ENCODE measurements at places on chromosomes 1 and 21. TPM values are rescaled to one million over a fixed set of nuclear protein-coding genes. Genes with fewer than 3 reads are reported as not detected.

IPP gene
- 13.9 TPM for total RNA-seq

ADGRL4 gene
- not detected for total RNA-seq

GBP2 gene
- 225 TPM for total RNA-seq

UBXN10 gene
- 2.9 TPM for total RNA-seq

SOAT1 gene
- 48.7 TPM for total RNA-seq

STIL gene
- 26.3 TPM for total RNA-seq

KCNN3 gene
- total RNA-seq: 0.36 TPM

TAS1R1 gene
- total RNA-seq: not detected

SPRR1B gene
- total RNA-seq: not detected

DUSP23 gene
- total RNA-seq: 23.4 TPM

NPHS2 gene
- total RNA-seq: not detected

OR2T2 gene
- total RNA-seq: not detected

SPRR1A gene
- not detected for total RNA-seq

ARHGEF16 gene
- not detected for total RNA-seq

TTLL10 gene
- 0.15 TPM for total RNA-seq

CYP4Z1 gene
- total RNA-seq: not detected

DPM3 gene
- total RNA-seq: 45.1 TPM

RPE65 gene
- total RNA-seq: not detected

SPRR2E gene
- total RNA-seq: not detected

PIK3R3 gene
- 3.6 TPM for total RNA-seq

LAX1 gene
- total RNA-seq: 15.2 TPM

GPR157 gene
- total RNA-seq: 2.8 TPM

MANEAL gene
- total RNA-seq: 4.0 TPM

C1orf115 gene
- total RNA-seq: not detected

DCDC2B gene
- not detected for total RNA-seq

FLG gene
- total RNA-seq: not detected

NT5C1A gene
- 2.8 TPM for total RNA-seq

VWA1 gene
- total RNA-seq: 5.5 TPM

OR10J1 gene
- not detected for total RNA-seq

LCE3D gene
- total RNA-seq: not detected

ALDH4A1 gene
- 4.4 TPM for total RNA-seq

NHLH1 gene
- total RNA-seq: 0.66 TPM

MPL gene
- total RNA-seq: not detected

MAP3K6 gene
- total RNA-seq: 11.2 TPM

NOC2L gene
- 180 TPM for total RNA-seq

ANGPTL1 gene
- total RNA-seq: not detected

GSTM5 gene
- total RNA-seq: not detected

Measured in activated T-helper 1 cell treated with anti-CD3 and anti-CD28 coated beads, Interleukin-12 subunit alpha, Interleukin-12 subunit beta, Interleukin-2, Interleukin-4 antibody, amounts not matched to agents 30 ng/mL and 10 ng/mL and 1 ng/mL, durations not matched to agents 14 hours and 24 hours and 36 hours (primary cell).